Occipital lobe (tissue), 3 donors: ENCODE measurements at places on chromosomes 5 and 9. TPM values are rescaled to one million over a fixed set of nuclear protein-coding genes. Genes with fewer than 3 reads are reported as not detected.

NXNL2 gene
- 0.78 TPM for total RNA-seq

DNA sequence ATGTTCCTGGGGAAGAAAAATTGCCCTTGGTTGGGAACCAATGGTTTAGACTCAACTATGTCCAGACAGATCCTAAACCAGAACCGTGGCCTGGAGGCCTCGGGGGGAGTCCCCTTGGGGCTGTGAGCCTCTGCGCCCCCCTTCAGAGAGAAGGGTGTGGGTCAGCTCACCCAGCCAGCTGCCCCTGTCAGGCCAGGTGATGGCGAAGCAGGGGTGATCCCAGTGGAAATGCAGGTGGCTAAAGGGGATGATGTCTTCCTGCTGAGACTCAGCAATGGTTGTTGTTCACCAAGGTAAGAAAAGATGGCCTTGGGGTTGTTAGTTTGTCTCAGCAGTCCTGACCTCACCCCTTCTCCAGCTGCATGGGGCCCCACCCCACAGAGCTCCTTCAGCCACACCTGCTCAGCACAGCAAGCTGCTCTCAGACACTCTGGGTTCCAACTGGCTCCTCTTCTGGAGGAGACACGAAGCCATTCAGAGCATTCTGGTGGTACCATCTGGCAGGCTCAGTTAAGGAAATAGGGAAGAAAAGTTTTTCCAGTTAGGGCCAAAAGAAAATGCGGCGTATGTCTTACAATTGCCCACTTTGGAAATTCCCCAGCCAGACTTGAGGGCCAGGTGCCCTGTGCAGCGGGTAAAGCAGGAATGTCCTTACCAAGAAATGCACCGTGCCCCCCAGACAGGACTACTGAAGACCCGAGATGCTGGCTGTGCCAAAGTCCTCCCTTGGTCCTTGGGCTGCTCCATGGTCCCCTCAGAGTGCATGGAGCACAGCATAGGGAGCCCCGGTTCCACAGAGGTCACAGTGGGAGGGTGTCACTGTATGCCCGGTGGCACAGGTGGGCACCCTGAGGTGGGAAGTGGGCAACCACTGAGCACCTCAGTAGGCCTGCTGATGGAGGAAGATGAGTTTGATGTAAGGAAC, 90.2 kb downstream of the NSUN2 start:
- no peak for DNase-seq

DNA sequence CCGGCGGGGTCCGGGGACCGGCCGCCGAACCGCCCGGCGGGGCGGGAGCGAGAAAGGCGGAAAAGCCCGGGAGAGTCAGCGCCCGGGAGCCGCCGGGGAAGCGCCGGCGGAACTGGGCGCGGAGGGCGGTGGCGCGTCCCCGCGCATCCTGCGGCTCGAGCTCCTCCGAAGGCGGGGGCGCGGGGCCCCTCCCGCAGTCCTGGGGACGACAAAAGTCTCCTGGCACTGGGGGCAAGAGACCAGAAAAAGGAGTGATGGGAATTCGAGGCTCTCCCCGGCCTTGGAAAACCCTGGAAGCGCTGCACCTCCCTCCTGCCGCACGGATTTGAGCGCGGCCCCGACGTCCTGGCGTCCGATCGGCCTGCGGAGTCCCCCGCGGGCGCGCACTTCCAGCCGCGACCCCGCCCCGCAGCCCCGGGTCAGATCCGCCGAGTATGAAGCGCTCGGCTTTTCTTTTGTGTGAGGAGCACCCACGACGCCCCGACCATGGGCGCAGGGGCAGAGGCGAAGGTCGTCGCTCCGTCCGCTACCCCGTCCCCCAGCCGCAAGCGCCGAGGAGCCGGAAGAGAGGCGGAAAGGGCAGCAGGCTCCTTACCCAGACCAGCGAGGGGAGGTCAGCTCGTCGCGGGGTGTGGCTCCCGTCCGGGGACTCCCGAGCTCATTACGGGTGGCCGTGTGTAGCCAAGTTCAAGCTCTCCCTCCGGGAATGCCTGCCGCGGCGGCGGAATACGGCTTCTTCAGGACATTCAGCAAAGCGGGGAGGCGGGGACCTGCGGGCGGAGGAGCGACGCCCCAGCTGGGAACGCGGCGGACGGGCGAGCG, at the start of gene EPB41L4A:
TSS of gene EPB41L4A (minus strand) at position 114 of the 822 bp plus-strand sequence. CDS start 238 bp downstream, outside the sequence.
- DNase-seq = no peak

DNA sequence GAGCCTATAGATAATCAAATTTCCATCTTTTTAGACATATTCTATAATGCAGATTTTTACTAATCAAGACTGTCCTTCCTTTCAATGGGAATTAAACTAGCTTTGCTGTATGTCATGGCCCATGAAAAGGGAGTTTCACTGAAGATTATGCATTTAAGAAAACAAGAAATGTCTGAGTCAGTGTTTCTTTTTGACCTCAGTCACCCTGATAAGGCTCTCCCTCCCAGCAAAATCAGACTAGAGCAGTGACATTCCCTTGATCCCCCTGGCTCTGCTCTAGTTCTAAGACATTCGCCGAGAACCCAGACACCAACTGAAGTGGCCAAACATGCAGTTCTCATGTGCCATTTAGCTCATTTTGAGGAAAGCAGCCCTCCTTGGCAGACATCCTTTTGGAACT, 442.0 kb downstream of the ACTL7B start:
- no peak for DNase-seq

DNA sequence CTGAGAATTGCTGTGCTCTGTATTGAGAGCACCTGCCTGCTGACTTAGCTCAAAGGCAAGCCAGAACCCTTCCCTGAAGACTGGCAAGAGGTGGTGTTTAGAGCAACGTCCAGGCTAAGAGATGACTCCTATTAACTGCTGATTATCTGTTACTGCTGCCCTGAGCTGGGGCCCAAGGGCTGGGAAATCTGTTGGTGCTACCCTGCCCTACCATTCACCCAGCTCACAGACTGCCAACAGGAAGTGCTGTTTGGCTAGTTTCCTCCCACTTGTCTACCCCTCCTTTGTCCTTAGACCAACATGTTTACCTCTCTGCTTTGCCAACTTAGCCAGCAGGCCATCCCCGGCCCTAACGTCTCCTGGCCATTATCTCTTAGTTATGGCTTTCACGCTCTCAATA, 6.9 kb downstream of the RAB24 start:
- no peak for DNase-seq

DNA sequence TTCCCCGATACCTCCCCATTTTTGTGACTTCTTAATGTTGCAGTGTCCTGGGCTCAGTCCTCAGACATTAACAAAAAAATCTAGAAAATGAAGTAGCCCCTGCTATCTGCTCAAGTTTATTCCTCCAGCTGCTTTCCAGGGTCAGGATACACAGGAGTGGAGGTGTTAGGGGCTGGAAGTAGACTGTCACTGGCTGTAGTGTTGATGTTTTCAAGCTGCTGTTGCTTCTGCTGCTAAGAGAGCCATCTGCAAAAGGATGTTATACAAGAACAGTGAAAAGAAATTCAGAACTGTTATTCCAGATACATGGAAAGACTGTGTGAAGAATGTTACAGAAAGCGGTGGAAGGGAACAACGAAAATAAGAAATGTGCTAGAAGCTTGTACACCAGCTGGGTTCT, 10.7 kb downstream of the CD14 start:
- no peak for DNase-seq

DNA sequence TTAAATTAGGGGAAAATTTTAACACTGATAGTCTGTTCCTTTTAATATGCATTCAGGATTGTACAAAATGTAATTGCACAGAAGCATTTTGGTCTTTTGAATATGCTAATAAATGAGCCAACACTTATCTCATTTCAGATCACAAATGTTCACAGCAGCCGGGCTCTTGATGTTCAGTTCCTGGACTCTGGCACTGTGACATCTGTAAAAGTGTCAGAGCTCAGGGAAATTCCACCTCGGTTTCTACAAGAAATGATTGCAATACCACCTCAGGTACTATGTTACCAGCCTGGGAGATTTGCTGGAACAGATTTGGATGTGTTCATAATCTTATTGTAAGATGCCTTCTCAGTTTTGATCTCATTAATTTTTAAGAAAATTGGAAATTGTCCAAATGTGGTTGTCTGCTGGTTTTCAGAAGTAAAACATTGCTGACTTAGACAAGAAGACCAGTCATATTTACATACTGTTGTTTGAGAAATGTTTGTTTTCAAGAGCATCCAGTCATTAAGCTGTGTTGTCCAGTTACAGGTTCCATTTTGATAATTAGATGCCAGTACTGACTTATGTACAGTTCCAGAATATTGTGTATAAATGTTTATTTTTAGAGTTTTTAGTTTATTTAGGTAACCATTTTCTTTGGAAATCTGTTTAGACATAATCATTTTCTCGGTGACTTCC, 23.0 kb upstream of the TMOD1 start:
- DNase-seq = no peak
